NCI-H1694 treated with DMSO at 0.1 percent for 48 hours (cell line): ENCODE measurements at places on chromosomes 11 and 22.

- no peak for DNase-seq
These were observed 397.0 kb downstream of the ETS1 start for GRCh38 chr11:128190312-128190711.

GRCh38 chr22:38554281-38554680 lies 15.7 kb downstream of the DMC1 start:
- DNase-seq = no peak

GRCh38 chr11:120807414-120808150 lies 216.3 kb upstream of the TBCEL start:
- DNase-seq = no peak

DNA sequence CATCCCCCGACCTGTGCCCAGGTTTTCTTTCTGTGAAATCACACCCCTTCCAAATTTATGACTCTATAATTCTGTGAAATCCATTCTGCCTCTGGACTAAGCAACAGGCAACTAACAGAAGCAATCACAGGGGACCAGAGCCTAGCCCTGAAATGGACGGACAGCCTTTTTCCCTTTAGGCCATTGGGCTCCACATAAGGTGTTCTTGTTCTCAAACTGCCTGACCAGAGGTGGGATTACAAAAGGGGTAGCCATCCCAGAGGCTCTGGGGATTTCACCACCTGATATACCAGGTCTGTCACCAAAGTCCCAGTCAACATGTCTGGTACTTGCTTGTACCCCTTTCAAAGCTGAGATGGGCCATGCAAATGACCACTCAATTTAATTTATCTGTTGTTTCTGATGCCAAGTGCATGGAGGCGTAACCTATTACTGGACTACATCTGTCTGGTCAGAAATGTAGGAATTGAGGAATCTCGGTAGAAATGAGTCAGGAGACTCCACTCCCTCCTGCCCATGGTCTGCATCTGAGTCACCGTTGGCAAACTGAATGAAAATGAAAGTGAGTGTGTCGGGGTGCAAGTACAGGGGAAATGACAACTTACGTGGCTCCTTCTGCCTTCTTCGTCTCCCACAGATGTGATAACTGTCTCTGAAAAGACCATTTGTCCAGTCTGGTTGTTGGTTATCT lies 10.2 kb downstream of the DKK3 start:
- DNase-seq = no peak

DNA sequence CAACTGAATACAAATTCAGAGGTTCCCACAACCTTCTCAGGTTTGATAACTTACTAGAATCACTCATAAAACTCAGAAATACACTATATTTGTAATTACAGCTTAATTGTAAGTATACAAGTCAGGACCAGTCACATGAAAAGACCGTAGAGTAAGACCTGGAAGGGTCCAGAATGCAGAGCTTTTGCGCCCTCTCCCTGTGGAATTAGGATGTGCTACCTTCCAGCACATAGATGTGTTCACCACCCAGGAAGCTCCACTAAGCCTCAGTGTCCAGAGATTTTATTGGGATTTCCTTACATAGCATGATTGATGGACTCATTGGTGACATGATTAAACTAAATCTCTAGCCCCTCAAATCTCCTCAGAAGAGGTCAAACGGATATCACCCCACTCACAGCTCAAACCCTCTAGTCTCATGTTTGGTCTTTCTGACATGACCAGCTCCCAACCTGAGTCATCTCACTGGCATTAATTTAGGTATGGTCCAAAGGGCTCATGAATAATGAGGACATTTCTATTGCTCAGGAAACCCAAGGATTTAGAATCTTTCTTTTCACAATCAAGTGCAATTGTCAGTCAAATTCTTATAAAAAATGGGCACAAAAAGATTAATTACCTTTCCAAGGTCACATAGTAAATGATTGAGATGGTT lies 77.2 kb upstream of the UBASH3B start:
- no peak for DNase-seq

DNA sequence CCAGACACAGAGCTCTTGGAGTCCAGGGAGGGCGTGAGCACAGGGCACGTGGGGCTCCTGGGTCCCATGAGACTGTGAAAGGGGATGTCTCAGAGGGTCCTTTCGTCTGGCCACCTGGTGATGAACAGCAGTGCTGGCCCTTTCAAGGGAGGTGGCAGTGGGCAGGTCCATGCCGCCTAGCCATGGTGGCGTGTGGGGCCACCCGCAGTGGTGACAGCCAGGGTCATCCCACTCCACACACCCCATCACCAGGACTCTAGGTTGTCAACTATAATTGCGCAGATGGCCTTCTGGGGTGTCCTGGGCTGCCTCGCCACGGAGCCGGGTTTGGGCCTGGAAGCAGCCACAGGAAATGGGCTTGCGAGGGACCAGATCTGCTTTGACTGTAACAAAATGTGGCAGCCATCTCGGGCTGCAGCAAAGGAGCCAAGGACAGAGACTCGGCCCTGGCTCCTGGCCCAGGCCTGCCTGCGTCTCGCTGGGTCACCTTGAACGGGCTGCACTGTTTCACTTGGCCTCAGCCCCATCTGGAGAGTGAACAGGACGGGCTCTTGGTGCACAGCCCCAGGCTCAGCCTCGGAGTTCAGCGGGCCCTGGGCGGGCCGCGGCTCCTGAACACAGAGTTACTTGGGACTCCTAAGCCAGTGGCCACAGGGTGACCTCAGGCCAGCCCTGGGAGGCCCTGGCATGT lies 1350.5 kb downstream of the BRD1 start:
- no peak for DNase-seq

DNA sequence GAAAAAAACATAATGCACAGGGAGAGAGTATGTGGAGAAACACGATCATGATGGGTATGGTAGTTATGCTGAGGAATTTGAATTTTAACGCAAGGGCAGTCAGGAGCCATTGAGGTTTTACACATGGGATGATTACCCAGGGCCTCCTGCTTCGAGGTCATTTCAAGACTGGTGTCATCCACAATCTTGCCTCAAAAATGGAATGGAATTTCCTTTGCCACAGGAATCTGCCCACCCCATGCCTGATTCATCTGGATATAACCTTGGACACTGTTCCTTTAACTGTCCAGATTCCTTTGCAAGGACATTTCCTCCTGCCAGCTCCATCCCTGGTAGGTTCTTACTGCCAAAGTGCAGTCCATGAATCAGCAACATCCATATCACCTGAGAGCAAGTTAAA lies 655.9 kb upstream of the TENM4 start:
- DNase-seq = no peak

- DNase-seq = no peak
These were observed 45.7 kb downstream of the TXN2 start for GRCh38 chr22:36435516-36436415.

- DNase-seq = no peak
These were observed 5.9 kb upstream of the CAT start for GRCh38 chr11:34432822-34433221.

DNA sequence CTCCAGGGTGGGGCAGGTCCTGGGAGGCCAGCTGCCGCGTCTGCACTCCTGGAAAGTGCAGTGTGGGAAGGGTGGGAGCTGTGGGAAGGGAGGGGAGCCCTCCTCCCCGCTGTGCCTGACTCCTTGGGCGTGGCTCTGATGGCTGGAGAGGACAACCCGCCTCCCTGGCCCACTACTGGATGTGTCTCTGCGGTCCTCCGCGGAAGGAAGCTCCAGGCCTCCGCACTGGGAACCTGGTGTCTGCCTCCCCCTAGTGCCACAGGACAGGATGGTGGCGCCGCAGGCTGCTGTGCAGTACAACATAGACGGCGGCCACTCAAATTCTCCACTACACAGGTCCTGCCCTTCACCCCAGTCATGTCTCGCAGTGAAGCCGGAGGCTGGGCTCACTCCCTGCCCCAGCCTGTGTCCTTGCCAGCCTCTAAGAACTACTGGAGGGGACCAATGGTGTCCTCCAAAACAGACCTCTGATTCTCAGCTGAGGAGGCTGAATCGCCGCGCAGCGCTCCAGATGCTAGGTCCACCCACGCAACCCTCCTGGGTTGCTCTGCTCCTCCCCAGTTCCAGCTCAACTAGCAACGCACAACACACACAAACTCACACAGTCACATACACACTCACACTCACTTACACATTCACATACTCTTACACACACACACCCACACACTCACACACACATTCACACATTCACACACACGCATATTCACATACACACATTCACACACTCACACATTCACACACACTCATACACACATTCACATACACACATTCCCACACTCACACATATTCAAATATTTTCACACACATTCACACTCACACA lies 12.4 kb upstream of the DSCAML1 start:
- no peak for DNase-seq
